ENCODE measurements at places on chromosomes 3 and 15.

DNA sequence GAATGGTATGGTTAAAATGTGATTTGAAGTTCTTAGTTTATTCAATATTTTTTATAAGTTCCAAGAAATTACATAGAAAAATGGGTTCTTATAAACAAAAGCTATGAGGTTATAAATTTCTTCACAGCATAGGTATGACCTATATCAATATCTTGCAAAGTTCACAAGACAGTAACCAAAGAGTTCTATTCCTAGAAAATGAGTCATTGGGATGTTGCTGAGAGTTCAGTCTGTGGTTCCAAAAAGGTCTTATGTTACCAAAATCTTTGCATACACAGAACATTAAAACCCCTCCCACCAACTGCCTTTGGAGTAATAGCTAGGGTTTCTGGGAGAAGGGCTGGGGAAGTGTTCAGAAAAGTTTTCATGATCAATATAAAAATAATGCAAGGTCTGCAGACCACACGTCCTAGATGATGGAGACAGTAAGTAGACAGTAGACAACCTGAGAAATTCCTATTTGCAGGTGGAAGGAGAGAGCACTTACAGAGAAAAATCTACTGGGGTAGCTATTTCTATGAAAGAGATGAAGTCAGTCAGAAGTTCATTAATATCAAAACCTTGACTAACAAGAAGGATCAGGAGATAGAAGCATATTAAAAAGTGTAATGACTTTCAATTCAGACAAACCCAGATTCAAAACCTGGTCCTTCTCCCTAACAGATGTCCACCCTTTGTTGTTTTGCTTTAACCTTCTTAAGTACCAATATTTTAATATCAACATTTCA, 279.3 kb downstream of the KCNH8 start:
- no peak for DNase-seq

GRCh38 chr3:37442397-37442796, 268.0 kb upstream of the LRRFIP2 start:
- DNase-seq, result no peak

GRCh38 chr3:176964661-176965060, 232.6 kb downstream of the TBL1XR1 start:
- no peak for DNase-seq

DNA sequence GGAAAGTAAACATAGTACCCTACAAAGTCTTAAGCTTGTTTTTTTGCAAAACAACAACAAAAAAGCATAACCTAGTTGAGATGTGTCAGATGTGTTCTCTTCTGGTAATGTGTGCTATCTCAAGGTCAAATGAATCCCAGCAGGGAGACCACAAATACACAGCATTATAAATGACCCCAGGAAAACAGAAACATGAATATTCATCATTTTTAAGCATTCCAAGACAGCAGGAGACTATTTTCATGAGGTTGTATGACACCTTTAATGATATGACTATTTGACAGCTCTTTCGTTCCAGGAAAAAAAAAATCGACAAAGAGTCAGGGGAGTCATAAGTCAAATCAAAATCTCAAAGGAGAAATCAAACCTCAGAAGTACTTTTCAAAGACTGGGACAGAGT, 62.7 kb upstream of the CBLB start:
- no peak for DNase-seq

DNA sequence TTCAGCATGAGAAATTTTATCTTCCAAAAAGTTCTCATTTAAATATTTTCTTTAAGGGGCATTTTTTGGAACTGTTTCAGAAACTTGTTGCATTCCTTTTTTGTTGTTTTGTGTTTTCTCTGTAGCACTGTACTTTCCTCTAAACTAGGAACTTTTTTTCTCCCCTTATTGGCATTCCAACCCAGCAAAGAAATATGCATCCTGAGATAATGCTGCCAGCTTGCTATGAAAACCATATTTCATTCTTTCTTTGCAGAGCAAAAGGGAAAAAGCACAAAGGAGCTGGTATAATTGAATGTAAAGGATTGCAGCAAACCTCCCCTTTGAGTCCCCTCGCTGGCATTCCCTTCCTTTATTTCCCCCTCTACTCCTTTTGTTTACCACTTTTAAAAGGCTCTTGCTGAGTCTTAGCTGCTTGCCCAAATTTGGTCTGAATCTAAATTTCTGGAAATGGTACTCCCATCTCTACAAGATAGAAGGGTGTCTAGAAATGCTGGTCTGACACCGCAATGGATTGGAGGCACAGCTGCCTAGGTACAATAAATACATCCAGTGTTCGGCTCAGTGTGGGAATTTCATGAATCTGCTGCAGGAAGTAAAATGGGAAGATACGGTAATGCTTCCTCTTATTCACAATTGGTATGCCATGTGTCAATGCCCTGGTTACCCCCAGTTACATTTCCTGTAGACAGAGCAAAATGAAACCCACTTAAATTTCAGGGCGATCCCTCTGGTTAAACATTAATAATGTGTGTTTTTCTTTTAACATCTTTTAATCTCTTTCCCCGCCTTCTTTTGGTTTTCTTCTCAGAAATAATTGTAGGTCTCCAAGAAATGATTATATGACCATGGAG, 156.6 kb downstream of the MEIS2 start:
- no peak for DNase-seq

DNA sequence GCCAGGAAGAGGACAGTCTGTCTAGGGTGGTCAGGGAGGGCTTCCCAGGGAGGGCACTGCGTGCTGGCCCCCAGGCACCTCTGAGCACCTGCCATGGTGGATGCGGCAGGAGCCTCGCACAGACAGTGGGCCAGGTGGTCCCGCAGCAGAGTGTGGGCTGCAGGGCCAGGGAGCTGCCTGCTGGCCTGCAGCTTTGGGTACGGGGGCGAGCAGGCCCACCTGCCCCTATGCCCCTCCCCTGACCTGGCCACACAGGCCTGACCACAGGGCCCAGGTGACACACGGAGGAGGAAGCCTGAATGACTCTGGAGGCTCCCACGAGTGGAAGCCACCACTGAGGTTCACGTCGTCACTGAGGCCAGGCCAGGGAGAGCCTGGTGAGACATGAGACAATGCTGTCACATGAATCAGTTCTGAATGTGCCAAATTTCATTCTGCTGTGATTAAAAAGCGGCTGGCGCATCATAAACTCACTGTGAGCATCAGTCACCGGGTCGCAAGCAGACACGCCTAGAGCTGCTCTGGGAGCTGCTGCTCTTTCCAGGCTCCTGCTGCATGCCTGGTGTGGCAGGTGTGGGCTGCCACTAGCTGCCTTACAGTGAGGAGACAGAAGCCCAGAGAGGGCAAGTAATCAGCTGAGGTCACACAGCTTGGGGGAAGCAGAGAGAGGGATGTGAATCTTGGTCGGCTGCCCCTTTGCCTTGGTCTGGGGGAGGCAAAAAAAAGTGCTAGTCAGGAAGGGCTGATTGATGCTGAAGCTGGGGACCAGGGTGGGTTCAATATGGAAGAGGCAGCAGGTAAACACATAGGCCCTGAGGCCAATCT, 39.5 kb upstream of the IQSEC1 start:
- DNase-seq, result no peak

DNA sequence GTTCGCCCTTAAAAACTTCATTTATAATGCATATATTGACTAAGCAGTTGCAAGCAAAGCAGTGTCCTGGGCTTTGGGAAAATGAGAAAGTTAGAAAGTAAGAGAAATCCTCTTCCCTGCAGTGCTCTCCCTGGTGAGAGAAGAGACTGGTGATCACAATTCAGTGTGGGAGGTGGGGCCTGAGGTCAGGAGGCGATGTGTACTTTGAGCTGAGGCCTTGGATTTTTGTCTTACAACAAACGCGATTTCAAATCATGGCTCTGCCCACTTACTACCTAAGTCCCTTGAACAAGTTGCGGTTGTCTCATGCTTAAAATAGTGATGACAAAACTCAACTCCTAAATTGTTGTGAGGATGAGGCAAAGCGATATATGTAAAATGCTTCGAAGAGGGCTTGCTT, 316.3 kb upstream of the NECTIN3 start:
- DNase-seq, result no peak

Data from activated CD8-positive, alpha-beta memory T cell treated with anti-CD3 and anti-CD28 coated beads for 48 hours (primary cell).